Umbilical cord (tissue), 2 donors: ENCODE measurements at places on chromosomes 2 and 18. TPM values are rescaled to one million over a fixed set of nuclear protein-coding genes. Genes with fewer than 3 reads are reported as not detected.

HOXD8 gene
- total RNA-seq: 8.7 TPM

SIX2 gene
- 0.48 TPM for total RNA-seq

DAPL1 gene
- not detected for total RNA-seq

GRCh38 chr18:48470484-48471180, 61.4 kb upstream of the ZBTB7C start:
- DNase-seq: peak; percentile 76

GRCh38 chr18:7646174-7646886, 79.2 kb downstream of the PTPRM start:
- DNase-seq: no peak

DNA sequence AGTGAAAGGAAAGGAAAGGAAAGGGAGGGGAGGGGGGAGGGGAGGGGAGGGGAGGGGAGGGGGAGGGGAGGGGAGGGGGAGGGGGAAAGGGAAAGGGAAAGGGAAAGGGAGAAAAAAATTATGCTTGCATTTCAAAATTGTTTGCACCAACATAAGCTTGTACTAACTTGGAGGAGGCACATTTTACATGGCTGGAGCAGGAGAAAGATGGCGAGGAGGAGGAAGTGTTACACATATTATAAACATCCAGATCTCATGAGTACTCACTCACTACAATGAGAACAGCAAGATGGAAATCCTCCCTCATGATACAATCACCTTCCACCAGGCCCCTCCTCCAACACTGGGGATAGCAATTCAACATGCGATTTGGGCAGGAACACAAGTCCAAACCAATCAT, 660.2 kb upstream of the CDH2 start:
- DNase-seq: no peak
